Testis (tissue), 5 donors: ENCODE measurements at places on chromosomes 7 and 10. TPM values are rescaled to one million over a fixed set of nuclear protein-coding genes. Genes with fewer than 3 reads are reported as not detected.

The NEUROD6 gene
- not detected for polyA plus RNA-seq

The PRKRIP1 gene
- 50.8 TPM for polyA plus RNA-seq

The ZNF777 gene
- 15.4 TPM for polyA plus RNA-seq

The CRHR2 gene
- polyA plus RNA-seq: 1.3 TPM

The CHAT gene
- polyA plus RNA-seq: 0.75 TPM

The ATOH7 gene
- 0.21 TPM for polyA plus RNA-seq

The HMX3 gene
- not detected for polyA plus RNA-seq

The ADAM12 gene
- polyA plus RNA-seq: 2.8 TPM

The TLX1 gene
- 0.44 TPM for polyA plus RNA-seq
